ENCODE measurements at places on chromosomes 6 and 20. TPM values are rescaled to one million over a fixed set of nuclear protein-coding genes. Genes with fewer than 3 reads are reported as not detected.
A peak's percentile ranks its signal among the peaks of the same experiment; 100 is the strongest.

Gene ZDHHC14
- 4.3 TPM for total RNA-seq

Gene SSTR4
- not detected for total RNA-seq

Gene SIRPB2
- total RNA-seq, result 3.9 TPM

Gene TP53TG5
- not detected for total RNA-seq

Gene EYA4
- not detected for total RNA-seq

Gene DDR1
- total RNA-seq, result 161 TPM

Gene CALHM6
- total RNA-seq, result 4.1 TPM

Gene SENP6
- total RNA-seq, result 68.9 TPM

DNA sequence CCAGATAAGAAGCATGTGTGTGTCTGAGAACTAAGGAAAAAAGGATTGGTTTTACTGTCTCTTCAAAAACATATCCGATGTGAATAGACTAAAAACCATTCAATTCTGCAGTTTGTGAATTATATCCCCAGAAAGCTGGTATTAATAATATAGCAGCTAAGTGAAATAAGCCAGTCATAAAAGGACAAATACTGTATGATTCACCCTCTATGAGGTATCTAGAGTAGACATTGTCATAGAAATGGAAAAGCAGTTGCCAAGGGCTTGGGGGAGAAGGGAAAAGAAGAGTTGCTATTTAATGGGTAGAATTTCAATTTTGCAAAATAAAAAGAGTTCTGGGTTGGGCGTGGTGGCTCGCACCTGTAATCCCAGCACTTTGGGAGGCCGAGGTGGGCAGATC lies 137.5 kb downstream of the ATXN1 start:
- H3K27me3 ChIP-seq, result no peaks in the 10 kb centered on the region
- H3K27ac ChIP-seq, result no peak overlapping the region
- DNase-seq, result no peak
- no peak overlapping the region for H3K4me3 ChIP-seq
- peaks cover 3% of the 10 kb centered on the region for H3K4me1 ChIP-seq

- H3K4me1 ChIP-seq, result peaks cover 70% of the 10 kb centered on the region
- H3K27me3 ChIP-seq, result no peaks in the 10 kb centered on the region
- H3K4me3 ChIP-seq, result no peak overlapping the region
- H3K27ac ChIP-seq, result no peak overlapping the region
- DNase-seq, result no peak
- H3K36me3 ChIP-seq, result no peaks in the 10 kb centered on the region
These were observed 4.4 kb downstream of the NCOA5 start for GRCh38 chr20:46085179-46085851.

- no peak for DNase-seq
- H3K27ac ChIP-seq, result no peak overlapping the region
- H3K4me3 ChIP-seq, result peak overlapping the region; percentile 49
- H3K4me1 ChIP-seq, result peaks cover 11% of the 10 kb centered on the region
- no peaks in the 10 kb centered on the region for H3K36me3 ChIP-seq
These were observed 53.5 kb upstream of the BTN3A2 start for GRCh38 chr6:26311385-26312095.

- H3K4me1 ChIP-seq, result peaks cover 5% of the 10 kb centered on the region
- peaks cover 15% of the 10 kb centered on the region for H3K27me3 ChIP-seq
- no peak overlapping the region for H3K27ac ChIP-seq
- no peak for DNase-seq
These were observed 47.9 kb downstream of the COL11A2 start for GRCh38 chr6:33144373-33144772.

DNA sequence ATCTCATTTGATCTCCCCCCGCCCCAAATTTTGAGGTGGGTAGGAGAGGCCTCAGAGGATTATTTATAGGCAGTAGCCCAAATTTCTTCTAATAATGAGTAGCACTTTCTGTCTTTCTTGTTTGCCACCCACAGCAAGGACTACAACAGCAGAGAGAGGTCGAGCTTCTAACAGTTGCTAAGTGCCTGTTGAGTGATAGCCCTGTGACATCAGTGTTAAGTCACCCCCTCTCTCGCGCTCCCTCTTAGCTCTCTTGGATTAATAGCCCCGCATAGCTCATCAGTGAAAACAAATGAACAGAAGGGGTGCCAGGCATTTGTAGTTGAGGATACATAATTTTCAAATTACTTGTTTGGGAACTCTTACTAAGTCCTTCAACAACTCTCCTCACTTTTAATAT lies 3.5 kb downstream of the ANKRD60 start:
- peaks cover 10% of the 10 kb centered on the region for H3K4me1 ChIP-seq
- peaks cover 62% of the 10 kb centered on the region for H3K27me3 ChIP-seq
- DNase-seq, result no peak
- no peaks in the 10 kb centered on the region for H3K36me3 ChIP-seq
- no peak overlapping the region for H3K27ac ChIP-seq

- no peak for DNase-seq
- H3K36me3 ChIP-seq, result peaks cover 14% of the 10 kb centered on the region
- no peak overlapping the region for H3K4me3 ChIP-seq
- no peak overlapping the region for H3K27ac ChIP-seq
- H3K27me3 ChIP-seq, result no peaks in the 10 kb centered on the region
- H3K4me1 ChIP-seq, result no peaks in the 10 kb centered on the region
These were observed 76.3 kb downstream of the CDK19 start for GRCh38 chr6:110738899-110739365.

DNA sequence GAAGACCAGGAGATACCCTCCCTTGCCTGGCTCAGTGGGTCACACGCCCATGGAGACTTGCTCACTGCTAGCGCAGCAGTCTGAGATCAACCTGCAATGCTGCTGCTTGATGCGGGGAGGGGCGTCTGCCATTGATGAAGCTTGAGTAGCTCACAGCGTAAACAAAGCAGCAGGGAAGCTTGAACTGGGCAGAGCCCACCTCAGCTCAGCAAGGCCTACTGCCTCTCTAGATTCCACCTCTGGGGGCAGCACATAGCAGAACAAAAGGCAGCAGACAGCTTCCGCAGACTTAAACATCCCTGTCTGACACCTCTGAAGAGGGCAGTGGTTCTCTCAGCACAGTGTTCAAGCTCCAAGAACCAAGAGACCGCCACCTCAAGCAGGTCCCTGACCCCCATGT lies 271.3 kb downstream of the ESR1 start:
- H3K4me1 ChIP-seq, result no peaks in the 10 kb centered on the region
- no peaks in the 10 kb centered on the region for H3K27me3 ChIP-seq
- H3K27ac ChIP-seq, result no peak overlapping the region
- DNase-seq, result no peak
- H3K36me3 ChIP-seq, result no peaks in the 10 kb centered on the region

DNA sequence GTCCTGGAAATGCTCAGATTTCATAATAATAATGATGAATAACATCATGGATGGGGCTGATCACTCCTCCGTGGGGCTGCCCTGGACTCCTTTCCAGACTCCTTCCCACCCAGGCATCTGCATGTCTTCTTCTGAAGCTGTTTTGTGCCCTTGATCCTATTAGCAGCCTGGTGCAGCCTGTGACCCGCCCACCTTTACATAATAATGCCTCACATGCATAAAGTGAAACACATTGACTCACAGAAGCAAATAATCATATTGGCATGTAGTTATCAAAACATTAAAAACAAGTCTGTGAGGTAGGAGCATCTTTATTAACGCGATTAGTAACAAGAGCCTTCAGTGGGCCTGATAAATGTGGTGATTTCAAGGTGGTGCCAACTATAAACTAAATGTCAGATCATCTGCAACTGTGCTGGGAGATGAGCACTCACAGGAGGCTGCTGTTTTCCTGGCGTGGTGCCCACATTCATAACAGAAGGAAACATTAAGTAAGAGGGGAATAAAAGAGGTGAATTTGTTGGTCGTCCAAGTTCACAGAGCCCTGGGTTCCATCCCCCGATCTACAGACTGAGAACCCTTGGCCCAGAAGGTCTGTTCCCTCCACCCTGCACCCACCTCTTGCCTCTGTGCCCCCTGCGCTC lies 344.7 kb downstream of the CDH4 start:
- no peak overlapping the region for H3K4me3 ChIP-seq
- H3K27ac ChIP-seq, result no peak overlapping the region
- peaks cover 4% of the 10 kb centered on the region for H3K27me3 ChIP-seq

DNA sequence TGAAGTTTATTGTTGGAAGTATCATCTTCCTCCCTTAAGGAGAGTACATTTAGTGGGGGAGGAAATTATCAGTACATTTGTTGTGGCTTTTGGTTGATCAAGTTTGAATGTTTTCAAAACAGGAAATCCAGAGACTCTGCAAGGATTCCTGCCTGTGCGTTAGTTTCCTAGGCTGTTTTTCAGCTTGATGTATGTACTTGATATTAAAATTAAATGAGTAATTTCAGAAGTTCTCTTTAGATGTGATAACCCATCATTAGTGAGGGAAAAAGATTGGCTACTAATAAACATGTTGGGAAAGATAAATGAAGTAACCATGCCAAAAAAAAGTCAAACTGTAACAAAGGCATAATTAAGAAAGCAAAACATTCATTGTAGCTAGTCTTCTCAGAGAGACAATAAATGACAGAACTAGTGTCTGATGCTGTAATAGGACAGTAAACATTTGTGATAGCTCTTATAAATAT lies 88.0 kb upstream of the TULP1 start:
- no peaks in the 10 kb centered on the region for H3K27me3 ChIP-seq
- H3K4me1 ChIP-seq, result peaks cover 97% of the 10 kb centered on the region
- H3K4me3 ChIP-seq, result peak overlapping the region; percentile 21
- no peak for DNase-seq
- peak overlapping the region; percentile 99 for H3K27ac ChIP-seq
- H3K36me3 ChIP-seq, result peaks cover 15% of the 10 kb centered on the region

DNA sequence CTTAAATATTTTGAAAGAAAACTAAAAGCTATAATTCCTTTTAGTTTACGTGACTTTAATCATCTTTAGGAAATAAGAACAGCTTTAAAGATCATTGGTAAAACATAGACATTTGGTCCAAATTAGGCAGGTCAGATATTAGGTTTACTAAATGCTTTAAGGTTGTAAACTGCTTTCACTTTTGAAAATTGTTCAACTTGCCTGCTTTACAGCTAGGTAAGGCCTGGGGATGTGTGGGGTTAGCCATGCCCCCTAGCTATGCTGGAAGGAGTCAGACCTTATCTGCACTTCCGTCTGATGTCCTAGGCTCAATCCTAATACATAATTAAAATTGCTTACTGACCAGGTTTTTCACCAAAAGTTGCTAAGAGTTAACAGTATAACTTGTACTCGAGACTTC lies 30.5 kb upstream of the TPD52L1 start:
- no peak overlapping the region for H3K4me3 ChIP-seq
- no peaks in the 10 kb centered on the region for H3K36me3 ChIP-seq
- H3K27me3 ChIP-seq, result no peaks in the 10 kb centered on the region
- DNase-seq, result no peak
- no peaks in the 10 kb centered on the region for H3K4me1 ChIP-seq
- no peak overlapping the region for H3K27ac ChIP-seq

GRCh38 chr6:145323646-145324045 lies 411.7 kb downstream of the EPM2A start:
- H3K27ac ChIP-seq, result no peak overlapping the region
- no peaks in the 10 kb centered on the region for H3K4me1 ChIP-seq
- no peaks in the 10 kb centered on the region for H3K27me3 ChIP-seq
- DNase-seq, result no peak
- no peak overlapping the region for H3K4me3 ChIP-seq

All from suprapubic skin (tissue), 4 donors.